ENCODE measurements at places on chromosomes 11 and 22. TPM values are rescaled to one million over a fixed set of nuclear protein-coding genes. Genes with fewer than 3 reads are reported as not detected.

GAB4 gene
- not detected for total RNA-seq

C11orf97 gene
- total RNA-seq, result not detected

PRDM11 gene
- total RNA-seq, result 5.5 TPM

DBX1 gene
- total RNA-seq, result not detected

CNTF gene
- total RNA-seq, result 1.5 TPM

LRRN4CL gene
- total RNA-seq, result 0.12 TPM

BACE1 gene
- total RNA-seq, result 11.4 TPM

GRAP2 gene
- total RNA-seq, result not detected

DERL3 gene
- 0.60 TPM for total RNA-seq

EHF gene
- total RNA-seq, result 0.48 TPM

HOATZ gene
- total RNA-seq, result not detected

TSPAN32 gene
- not detected for total RNA-seq

LRP5 gene
- total RNA-seq, result 48.5 TPM

IRAG1 gene
- total RNA-seq, result 0.05 TPM

TSPAN18 gene
- 3.5 TPM for total RNA-seq
